ENCODE measurements at places on chromosomes 3 and 15. TPM values are rescaled to one million over a fixed set of nuclear protein-coding genes. Genes with fewer than 3 reads are reported as not detected.

- no peaks in the 10 kb centered on the region for H3K27me3 ChIP-seq
- no peaks in the 10 kb centered on the region for H3K36me3 ChIP-seq
- no peak for DNase-seq
- H3K4me1 ChIP-seq: no peaks in the 10 kb centered on the region
- no peak overlapping the region for H3K27ac ChIP-seq
Observed at GRCh38 chr3:156389449-156389950, 165.4 kb downstream of the SSR3 start.

DNA sequence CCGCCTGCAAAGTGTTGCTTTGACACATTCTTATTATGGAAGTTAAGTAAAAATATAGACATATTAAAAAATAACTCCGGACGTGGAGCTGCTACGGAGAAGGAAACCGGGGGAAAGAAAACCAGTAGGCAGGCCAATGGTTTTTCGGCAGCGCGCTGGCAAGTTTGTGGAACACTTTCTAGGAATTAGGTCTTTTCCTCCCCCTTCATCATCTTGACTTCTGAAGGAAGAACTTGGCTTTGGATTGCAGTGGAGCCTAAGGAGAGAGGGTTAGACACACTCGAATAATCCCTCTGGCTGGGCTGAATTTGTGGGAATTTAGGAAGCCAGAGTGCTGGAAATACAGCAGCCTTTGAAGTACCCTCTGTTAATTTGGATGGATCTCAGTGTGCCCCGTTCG, 317 bp downstream of the ROBO2 start:
- DNase-seq: no peak
- H3K4me3 ChIP-seq: no peak overlapping the region
- H3K36me3 ChIP-seq: no peaks in the 10 kb centered on the region
- no peak overlapping the region for H3K27ac ChIP-seq

- H3K4me3 ChIP-seq: no peak overlapping the region
- H3K4me1 ChIP-seq: no peaks in the 10 kb centered on the region
- no peaks in the 10 kb centered on the region for H3K36me3 ChIP-seq
- no peak for DNase-seq
- no peak overlapping the region for H3K27ac ChIP-seq
Observed at GRCh38 chr3:61741551-61741950, 180.2 kb downstream of the PTPRG start.

The MCTP2 gene
- polyA plus RNA-seq: 13.6 TPM

- no peaks in the 10 kb centered on the region for H3K36me3 ChIP-seq
- H3K4me1 ChIP-seq: peaks cover 3% of the 10 kb centered on the region
- H3K27ac ChIP-seq: no peak overlapping the region
- H3K4me3 ChIP-seq: no peak overlapping the region
Observed at GRCh38 chr15:59294574-59295260, 78.0 kb downstream of the MYO1E start.

GRCh38 chr3:58686847-58687246, 20.3 kb upstream of the FAM3D start:
- DNase-seq: no peak
- H3K36me3 ChIP-seq: no peaks in the 10 kb centered on the region
- H3K27ac ChIP-seq: no peak overlapping the region
- no peaks in the 10 kb centered on the region for H3K27me3 ChIP-seq

DNA sequence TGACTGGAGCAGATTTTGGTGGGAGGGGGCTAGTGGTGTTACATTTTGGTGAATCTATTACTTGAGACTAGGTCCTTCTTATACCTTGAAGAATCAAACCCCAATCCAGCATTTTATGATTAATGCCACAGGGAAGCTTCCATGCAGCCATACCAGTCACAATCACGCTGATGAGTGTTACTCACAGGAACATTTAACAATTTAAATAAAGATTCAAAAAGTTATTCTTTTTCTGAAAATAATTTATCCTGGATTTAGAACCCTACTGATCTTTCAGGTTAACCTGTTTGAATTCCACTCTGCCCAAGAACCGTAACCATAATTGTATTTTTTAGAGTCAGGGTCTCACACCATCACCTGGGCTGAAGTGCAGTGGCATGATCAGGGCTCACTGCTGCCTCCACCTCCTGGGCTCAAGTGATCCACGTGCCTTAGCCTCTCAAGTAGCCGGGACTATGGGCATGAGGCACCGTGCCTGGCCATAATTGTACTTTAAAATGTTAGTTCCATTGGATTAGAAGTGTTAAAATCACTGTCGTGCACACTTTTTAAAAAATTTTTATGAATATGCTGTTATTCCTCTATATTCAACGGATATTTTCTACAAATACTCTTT, 929 bp upstream of the MTMR10 start:
- no peaks in the 10 kb centered on the region for H3K36me3 ChIP-seq
- no peaks in the 10 kb centered on the region for H3K27me3 ChIP-seq
- H3K4me3 ChIP-seq: peak overlapping the region; percentile 94
- peak overlapping the region; percentile 36 for H3K27ac ChIP-seq

DNA sequence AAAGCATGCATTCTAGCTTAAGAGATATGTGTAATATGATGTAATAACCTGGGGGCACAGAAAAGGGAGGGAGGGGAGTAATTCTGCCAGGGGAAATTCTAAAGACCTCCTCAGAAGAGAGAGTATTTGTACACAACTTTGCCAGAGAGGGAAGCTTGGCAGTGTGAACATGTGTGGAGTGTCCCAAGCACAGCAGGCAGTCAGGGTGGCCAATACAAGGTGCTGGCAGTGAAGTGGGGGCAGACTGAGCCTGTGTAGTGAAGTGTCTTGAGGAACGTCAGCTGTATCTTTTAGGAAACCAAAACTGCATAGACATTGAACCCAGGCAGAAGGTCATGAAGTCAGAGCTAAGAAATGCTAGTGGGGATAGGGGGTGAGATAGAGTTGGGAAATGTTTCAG, 29.7 kb upstream of the TMEM42 start:
- no peaks in the 10 kb centered on the region for H3K4me1 ChIP-seq
- no peaks in the 10 kb centered on the region for H3K36me3 ChIP-seq
- DNase-seq: no peak
- no peaks in the 10 kb centered on the region for H3K27me3 ChIP-seq

- H3K36me3 ChIP-seq: no peaks in the 10 kb centered on the region
- no peak for DNase-seq
- no peak overlapping the region for H3K27ac ChIP-seq
- H3K4me1 ChIP-seq: no peaks in the 10 kb centered on the region
Observed at GRCh38 chr15:92870010-92870591, 30.0 kb upstream of the CHD2 start.

- no peak overlapping the region for H3K4me3 ChIP-seq
- no peak overlapping the region for H3K27ac ChIP-seq
- peaks cover 33% of the 10 kb centered on the region for H3K4me1 ChIP-seq
- no peaks in the 10 kb centered on the region for H3K36me3 ChIP-seq
- H3K27me3 ChIP-seq: no peaks in the 10 kb centered on the region
- DNase-seq: no peak
Observed at GRCh38 chr15:41780727-41781126, 6.4 kb downstream of the MAPKBP1 start.

- no peak overlapping the region for H3K4me3 ChIP-seq
- H3K27me3 ChIP-seq: peaks cover 5% of the 10 kb centered on the region
- DNase-seq: peak; percentile 54
- no peaks in the 10 kb centered on the region for H3K4me1 ChIP-seq
Observed at GRCh38 chr3:138180375-138181029, 5.8 kb upstream of the DBR1 start.

- DNase-seq: no peak
- no peaks in the 10 kb centered on the region for H3K36me3 ChIP-seq
- H3K27me3 ChIP-seq: no peaks in the 10 kb centered on the region
- no peaks in the 10 kb centered on the region for H3K4me1 ChIP-seq
- H3K27ac ChIP-seq: no peak overlapping the region
Observed at GRCh38 chr3:31004025-31004678, 109.7 kb upstream of the GADL1 start.

DNA sequence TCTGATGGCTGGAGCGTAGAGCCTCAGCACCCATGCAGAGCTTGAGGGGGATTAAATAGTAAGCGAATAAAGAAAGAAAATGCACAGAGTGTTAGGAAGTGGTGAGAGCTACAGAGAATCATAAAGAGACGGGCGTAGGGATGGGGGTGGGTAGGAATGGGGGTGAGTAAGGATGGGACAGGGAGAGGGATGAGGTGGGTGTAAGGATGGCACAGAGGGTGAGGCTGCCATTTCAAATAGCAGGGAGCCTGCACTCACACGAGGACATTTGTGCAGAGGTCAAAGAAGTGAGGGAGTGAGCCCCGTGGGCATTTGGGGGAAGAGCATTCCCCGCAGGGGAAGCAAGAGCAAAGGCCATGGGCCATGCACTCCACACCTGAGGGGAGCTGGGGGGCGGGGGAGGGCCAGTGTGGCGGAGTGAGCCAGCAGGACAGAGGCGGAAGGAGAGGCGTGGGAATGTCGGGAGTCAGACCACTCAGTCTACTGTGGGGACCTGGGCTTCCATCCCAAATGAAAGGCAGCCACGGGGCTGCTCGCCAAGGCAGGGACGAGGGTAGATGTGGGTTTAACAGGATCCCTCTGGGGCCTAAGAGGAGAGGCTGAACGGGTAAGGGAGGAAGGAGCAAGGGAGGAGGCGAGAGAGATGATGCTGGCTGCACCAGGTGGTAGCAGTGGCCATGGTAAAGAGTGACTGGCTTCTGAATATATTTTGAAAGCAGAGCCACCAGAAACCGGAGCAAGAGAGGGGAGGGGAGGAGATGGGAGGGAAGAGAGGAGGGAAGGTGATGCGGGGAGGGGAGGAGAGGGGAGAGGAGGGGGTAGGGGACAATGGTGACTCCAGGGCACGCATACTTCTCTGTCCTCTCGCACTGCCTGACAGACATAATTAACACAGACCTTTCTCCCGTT, 35.2 kb upstream of the SLC6A6 start:
- no peak overlapping the region for H3K27ac ChIP-seq
- no peaks in the 10 kb centered on the region for H3K4me1 ChIP-seq
- no peak overlapping the region for H3K4me3 ChIP-seq
- H3K36me3 ChIP-seq: no peaks in the 10 kb centered on the region
- DNase-seq: no peak

The SPATA12 gene
- polyA plus RNA-seq: not detected

The POPDC2 gene
- polyA plus RNA-seq: 2.0 TPM

- DNase-seq: peak; percentile 12
- H3K36me3 ChIP-seq: no peaks in the 10 kb centered on the region
- H3K27ac ChIP-seq: no peak overlapping the region
- no peaks in the 10 kb centered on the region for H3K27me3 ChIP-seq
- no peak overlapping the region for H3K4me3 ChIP-seq
Observed at GRCh38 chr3:179929091-179929529, 107.6 kb downstream of the PEX5L start.

The CD96 gene
- polyA plus RNA-seq: 262 TPM

The SERPINI2 gene
- not detected for polyA plus RNA-seq

The GOLIM4 gene
- 1.3 TPM for polyA plus RNA-seq

The COL6A6 gene
- not detected for polyA plus RNA-seq

GRCh38 chr3:141523615-141524375, 37.0 kb downstream of the RASA2 start:
- no peak for DNase-seq
- H3K27me3 ChIP-seq: no peaks in the 10 kb centered on the region
- no peak overlapping the region for H3K4me3 ChIP-seq
- peaks cover 9% of the 10 kb centered on the region for H3K36me3 ChIP-seq
- no peak overlapping the region for H3K27ac ChIP-seq
- peaks cover 73% of the 10 kb centered on the region for H3K4me1 ChIP-seq

DNA sequence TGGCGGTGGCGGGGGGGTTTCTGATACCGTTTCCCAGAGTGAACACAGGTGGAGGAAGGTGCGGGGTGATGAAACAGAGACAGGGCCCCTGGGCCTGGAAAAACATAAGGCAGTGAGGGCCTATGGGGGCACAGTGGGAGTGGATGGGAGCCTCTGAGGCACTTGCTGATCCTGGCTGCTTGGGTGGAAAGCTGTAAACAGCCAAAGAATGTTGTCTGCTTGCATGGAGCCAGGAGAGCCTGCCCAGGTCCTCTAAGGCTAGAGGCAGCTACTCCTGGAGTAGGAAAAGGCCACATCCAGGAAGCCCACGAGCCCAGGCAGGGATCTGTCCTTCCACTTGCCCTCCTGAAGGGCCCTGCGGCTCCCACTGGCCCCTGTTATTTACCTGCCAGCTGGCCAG, 2.9 kb upstream of the SEMA3B start:
- H3K27ac ChIP-seq: no peak overlapping the region
- DNase-seq: no peak
- H3K27me3 ChIP-seq: no peaks in the 10 kb centered on the region
- no peaks in the 10 kb centered on the region for H3K4me1 ChIP-seq
- no peak overlapping the region for H3K4me3 ChIP-seq
- H3K36me3 ChIP-seq: no peaks in the 10 kb centered on the region

GRCh38 chr3:45579251-45579650, 15.3 kb upstream of the LIMD1 start:
- H3K36me3 ChIP-seq: no peaks in the 10 kb centered on the region
- no peak overlapping the region for H3K27ac ChIP-seq
- no peaks in the 10 kb centered on the region for H3K27me3 ChIP-seq
- H3K4me3 ChIP-seq: no peak overlapping the region
- no peak for DNase-seq

GRCh38 chr3:87121856-87122255, 105.3 kb upstream of the CHMP2B start:
- no peaks in the 10 kb centered on the region for H3K27me3 ChIP-seq
- DNase-seq: no peak
- H3K36me3 ChIP-seq: no peaks in the 10 kb centered on the region
- no peaks in the 10 kb centered on the region for H3K4me1 ChIP-seq

DNA sequence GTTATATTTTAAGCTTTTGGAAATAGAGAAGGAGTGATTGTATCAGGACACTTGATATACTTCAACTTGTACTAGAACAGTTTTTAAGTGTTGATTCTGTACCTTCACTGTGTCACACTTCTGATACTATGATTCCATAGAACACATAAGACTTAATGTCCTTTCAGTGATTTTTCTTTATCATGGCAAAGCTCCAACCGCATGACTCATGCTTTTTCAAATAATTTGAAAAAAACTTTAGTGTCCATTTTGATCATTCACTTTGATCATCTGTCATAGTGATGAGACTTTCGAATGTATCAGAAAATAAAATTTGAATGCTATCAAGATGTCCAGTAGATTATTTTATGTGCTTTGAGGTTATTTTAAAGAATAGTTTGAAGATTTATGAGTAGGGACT, 32.0 kb downstream of the AP4E1 start:
- no peak for DNase-seq
- no peaks in the 10 kb centered on the region for H3K27me3 ChIP-seq
- H3K27ac ChIP-seq: no peak overlapping the region
- no peak overlapping the region for H3K4me3 ChIP-seq
- peaks cover 20% of the 10 kb centered on the region for H3K36me3 ChIP-seq
- H3K4me1 ChIP-seq: no peaks in the 10 kb centered on the region

DNA sequence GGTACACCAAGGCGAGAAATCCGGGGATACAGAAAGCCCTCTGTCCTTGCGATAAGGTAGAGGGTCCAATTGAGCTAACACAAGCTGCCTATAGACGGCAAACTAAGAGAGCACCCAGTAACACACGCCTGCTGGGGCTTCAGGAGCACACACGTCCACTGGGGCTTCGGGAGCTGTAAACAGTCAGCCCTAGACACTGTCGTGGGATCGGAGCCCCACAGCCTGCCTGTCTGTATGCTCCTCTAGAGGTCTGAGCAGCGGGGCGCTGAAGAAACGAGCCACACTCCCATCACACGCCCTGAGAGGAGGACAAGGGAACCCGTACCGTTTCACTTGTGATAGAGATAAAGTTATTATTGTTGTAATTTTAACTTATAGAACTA, 486 bp downstream of the SAMMSON start:
- H3K4me3 ChIP-seq: no peak overlapping the region
- H3K36me3 ChIP-seq: no peaks in the 10 kb centered on the region
- no peaks in the 10 kb centered on the region for H3K27me3 ChIP-seq
- DNase-seq: no peak

The ATP2C1 gene
- polyA plus RNA-seq: 15.0 TPM

The ALPK3 gene
- polyA plus RNA-seq: 0.03 TPM

GRCh38 chr3:9500108-9501050, 53.2 kb downstream of the LHFPL4 start:
- H3K27ac ChIP-seq: no peak overlapping the region
- no peak overlapping the region for H3K4me3 ChIP-seq
- H3K4me1 ChIP-seq: peaks cover 10% of the 10 kb centered on the region
- H3K27me3 ChIP-seq: peaks cover 25% of the 10 kb centered on the region

The MLF1 gene
- 6.0 TPM for polyA plus RNA-seq
